ENCODE measurements at places on chromosomes 5 and 9.

GRCh38 chr5:158349987-158350386 is 491.0 kb upstream of the CLINT1 start:
- no peak for DNase-seq

- no peak for DNase-seq
Observed at GRCh38 chr5:27548484-27548883, 510.1 kb upstream of the CDH9 start.

DNA sequence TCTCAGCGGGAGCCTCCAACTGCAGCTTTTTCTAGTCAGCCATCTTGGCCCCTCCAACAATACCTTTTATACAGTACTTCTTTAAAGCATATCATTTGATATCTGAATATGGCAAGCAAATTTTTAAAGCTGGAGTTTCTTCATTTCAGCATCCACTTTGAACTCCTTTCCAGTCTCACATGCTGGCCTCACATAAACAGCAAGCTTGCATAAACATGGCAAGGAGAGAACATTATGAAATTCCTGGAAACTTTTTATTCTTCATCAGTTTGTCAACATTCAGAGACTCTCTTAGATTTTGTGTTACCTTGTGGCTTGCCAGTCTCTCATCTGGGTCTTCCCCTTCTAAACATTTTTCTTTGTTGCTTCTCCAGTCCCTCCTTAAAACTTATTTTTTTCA is 745.3 kb downstream of the NR2F1-AS1 start:
- DNase-seq, result no peak

DNA sequence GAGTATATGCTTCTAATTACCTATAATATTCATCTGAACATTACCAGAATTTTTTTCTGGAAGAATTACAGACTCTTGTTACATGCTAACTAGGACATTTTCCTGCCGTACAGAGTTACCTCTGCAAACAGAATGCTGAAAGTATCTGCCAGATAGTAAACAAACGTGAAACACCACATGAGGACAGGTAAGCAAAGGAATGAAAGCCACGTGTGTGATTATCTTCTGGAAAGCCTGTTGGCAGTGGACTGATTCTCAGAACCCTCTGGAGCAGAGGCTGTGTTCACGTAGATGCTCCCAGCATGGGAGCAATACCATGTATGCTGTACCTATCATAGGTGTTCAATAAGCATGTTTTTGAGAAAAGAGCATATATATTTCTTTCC is 472.6 kb downstream of the ENC1 start:
- DNase-seq, result no peak

- DNase-seq, result no peak
Observed at GRCh38 chr5:61464512-61464911, 132.5 kb downstream of the ZSWIM6 start.

GRCh38 chr5:170540271-170540670 is 36.5 kb downstream of the KCNIP1 start:
- DNase-seq, result no peak

DNA sequence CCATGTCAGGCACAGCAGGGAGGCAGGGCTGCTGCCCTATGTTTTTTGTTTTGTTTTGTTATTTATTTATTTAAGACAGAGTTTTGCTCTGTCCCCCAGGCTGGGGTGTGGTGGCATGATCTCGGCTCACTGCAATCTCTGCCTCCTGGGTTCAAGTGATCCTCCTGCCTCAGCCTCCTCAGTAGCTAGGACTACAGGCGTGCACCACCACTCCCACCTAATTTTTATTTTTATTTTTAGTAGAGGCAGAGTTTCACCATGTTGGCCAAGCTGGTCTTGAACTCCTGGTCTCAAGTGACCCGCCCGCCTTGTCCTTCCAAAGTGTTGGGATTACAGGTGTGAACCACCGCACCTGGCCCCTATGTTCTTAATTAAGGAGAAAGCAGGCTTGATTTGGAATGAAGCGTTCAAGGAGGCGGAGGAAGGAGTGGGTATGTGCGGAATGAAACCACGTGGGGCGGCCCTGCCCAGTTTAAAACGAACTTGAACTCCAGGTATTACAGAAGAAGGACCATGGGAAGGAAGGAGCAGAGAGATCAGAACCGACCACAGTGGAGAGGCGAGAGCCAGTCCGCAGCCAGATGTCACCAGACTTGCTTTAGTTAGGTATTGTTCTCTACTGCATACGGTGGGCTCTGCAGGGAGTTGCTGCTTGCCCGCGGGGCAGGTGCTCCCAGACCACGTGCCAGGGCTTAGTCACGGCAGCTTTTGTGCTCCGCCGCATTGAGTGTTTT is 34.9 kb upstream of the EPB41L4B start:
- DNase-seq, result no peak

DNA sequence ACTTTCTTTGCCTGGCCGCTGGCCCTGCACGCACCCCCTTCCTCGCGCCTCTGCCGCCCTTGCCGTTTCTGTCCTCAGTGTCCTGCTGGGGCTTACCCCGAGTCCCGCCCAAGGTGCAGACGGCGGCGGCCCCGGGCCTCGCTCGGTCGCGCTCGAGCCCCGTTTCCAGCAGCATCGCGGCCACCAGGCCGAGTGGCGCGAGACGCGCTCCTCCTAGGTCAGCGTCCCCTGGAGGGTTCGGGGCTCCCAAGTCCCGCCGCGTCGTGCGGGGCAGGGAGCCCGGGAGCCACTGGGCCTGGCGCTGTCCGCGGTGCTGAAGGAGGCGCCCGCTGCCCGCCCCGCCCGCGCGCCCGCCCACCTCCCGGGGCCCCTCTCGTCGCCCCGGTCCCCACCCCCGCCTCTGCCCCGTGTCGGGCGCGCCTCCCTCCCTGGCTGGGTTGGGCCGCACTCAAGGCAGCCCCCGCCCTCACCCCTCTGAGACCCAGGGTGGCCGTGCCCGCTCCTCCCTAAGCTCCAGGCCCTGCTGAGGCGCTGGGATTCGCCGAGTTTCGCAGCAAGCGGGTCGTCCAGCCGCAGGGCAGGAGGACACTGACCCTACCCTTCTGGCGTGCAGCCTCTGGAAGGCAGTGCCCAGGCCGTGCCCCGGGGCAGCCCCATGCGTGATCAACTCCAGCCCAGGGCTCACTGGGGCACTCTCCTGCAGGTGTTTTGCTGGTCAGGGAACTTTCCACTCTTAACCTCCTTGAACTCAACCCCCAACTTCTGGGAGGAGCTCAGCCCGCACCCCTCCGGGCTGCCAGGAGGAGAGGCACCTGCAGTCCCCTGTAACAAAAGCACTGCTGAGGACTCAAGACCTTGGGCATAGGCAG is at the start of gene LHX3:
Gene LHX3 (minus strand): TSS at position 291 of the 869 bp plus-strand sequence. CDS start 116 bp downstream, at position 175.
- DNase-seq, result no peak

DNA sequence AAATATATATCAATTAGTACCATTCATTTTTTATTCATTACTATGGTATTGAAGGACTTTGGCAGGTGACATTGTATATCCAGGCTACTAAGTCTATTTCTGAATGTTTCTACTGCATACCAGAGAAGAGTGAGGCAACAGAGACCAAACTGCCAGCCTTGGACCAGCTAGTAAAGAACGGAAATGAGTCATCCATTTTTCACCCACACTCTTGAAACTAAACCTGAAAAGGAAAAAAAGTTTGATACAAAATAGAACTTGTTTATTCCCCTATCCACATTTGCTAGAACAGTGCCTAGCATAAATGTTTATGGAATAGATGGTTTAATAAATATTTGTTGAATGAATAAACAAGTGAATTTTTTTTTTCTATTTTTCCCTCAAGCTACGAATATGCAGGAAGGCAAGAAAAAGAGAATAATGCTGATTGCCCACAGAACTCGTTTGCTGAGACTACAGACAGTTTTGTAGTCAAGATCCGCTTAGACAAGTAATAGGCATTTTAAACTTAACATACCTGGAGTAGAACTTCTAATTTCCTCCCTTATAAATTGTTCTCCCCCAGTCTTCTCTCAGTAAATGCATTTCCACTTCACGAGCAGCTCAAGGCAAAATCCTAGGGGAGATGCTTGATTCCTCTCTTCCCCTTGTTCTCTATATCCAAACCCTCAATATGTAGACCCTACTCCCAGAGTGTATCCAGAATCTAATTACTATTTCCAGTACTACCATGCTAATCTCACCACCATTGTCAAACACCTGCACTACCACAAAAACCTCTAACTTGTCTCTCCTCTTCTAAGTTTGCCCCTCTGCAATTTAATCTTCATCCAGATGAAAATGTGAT is 146.2 kb upstream of the RASA1 start:
- no peak for DNase-seq

GRCh38 chr9:134983074-134983473 is 65.4 kb upstream of the FCN1 start:
- no peak for DNase-seq

- DNase-seq, result no peak
Observed at GRCh38 chr9:34139477-34140146, 13.1 kb upstream of the DCAF12 start.

DNA sequence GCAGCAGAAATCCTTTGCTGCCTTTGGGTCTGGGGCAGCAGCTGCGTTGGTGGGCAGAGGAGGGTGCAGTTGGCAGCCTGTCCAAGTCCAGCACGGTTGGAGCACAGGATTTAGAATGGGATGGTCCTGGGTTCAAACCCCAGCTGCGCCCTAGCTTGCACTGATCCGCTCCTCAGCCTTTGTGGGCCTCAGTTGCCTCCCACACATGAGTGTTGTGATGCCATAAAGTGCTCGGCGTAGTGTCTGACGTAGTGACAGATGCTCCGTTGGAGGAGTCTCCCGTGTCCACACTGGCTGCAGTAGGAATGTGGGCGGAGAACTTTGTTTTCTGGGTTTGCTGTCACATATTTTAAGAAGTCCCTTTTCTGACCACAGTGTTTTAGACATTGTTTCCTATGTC is 36.0 kb downstream of the SLC46A2 start:
- DNase-seq, result no peak

- DNase-seq, result no peak
Observed at GRCh38 chr9:37992924-37993349, 76.1 kb downstream of the SHB start.

GRCh38 chr5:151820271-151820670 is 48.5 kb downstream of the G3BP1 start:
- DNase-seq, result no peak

DNA sequence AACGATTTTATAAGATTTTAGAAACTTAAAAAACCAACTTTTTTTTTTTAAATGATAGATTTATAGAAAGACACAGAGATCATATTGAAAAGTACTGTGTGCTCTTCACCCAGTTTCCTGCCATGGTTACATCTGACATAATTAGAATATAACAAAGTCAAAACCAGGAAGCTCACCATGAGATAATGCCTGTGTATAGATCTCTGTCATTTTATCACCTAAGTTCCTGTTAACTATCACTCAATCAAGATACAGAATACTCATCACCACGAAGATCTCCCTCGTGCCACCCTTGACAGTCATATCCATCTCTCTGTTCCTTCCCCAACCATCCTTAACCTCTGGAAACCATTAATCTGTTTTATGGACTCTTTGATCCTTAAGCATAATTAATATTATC is 39.1 kb downstream of the POC5 start:
- DNase-seq, result no peak

Data from T-helper 1 cell (primary cell).